ENCODE measurements at places on chromosomes 7 and 10. TPM values are rescaled to one million over a fixed set of nuclear protein-coding genes. Genes with fewer than 3 reads are reported as not detected.

The GSTO2 gene
- total RNA-seq: 1.7 TPM

The SH3PXD2A gene
- 17.9 TPM for total RNA-seq

The PON1 gene
- total RNA-seq: not detected

The OPN4 gene
- not detected for total RNA-seq

The IFIT1 gene
- 16.4 TPM for total RNA-seq

The COL13A1 gene
- 35.9 TPM for total RNA-seq

The CACNB2 gene
- 0.33 TPM for total RNA-seq

The CFAP70 gene
- 0.44 TPM for total RNA-seq

The SPDYE5 gene
- 0.12 TPM for total RNA-seq

The CALCR gene
- total RNA-seq: not detected

The DRGX gene
- total RNA-seq: not detected

The SPAM1 gene
- total RNA-seq: not detected

The SFTPA2 gene
- total RNA-seq: not detected

The HKDC1 gene
- 10.6 TPM for total RNA-seq

The GARIN1A gene
- 0.33 TPM for total RNA-seq

The ITIH5 gene
- under 0.01 TPM for total RNA-seq

The CNPY1 gene
- not detected for total RNA-seq

The EBF3 gene
- 0.12 TPM for total RNA-seq

The PRPS1L1 gene
- not detected for total RNA-seq

The RNF133 gene
- total RNA-seq: 1.1 TPM

The CLRN3 gene
- not detected for total RNA-seq

The COL17A1 gene
- 0.33 TPM for total RNA-seq

The NEURL1 gene
- total RNA-seq: 1.00 TPM

Measured in uterine smooth muscle cell (primary cell).